SK-N-SH (cell line): ENCODE measurements at places on chromosomes 16 and 17. TPM values are rescaled to one million over a fixed set of nuclear protein-coding genes. Genes with fewer than 3 reads are reported as not detected.

- peak; percentile 32 for DNase-seq
These were observed 702 bp downstream of the NUDT21 start for GRCh38 chr16:56450275-56450985.

GRCh38 chr17:29571883-29572681, 3.6 kb downstream of the TP53I13 start:
- peak; percentile 68 for DNase-seq

ALOX12B gene
- polyA plus RNA-seq: 0.20 TPM in 1 of 2 replicates, not detected in the other

GRCh38 chr17:58539698-58540097, 25.3 kb upstream of the MTMR4 start:
- DNase-seq: no peak

- DNase-seq: no peak
These were observed 2.0 kb upstream of the SYNGR2 start for GRCh38 chr17:78166416-78166815.

- DNase-seq: peak; percentile 63
These were observed 29.4 kb upstream of the BAHCC1 start for GRCh38 chr17:81365601-81366585.

DNA sequence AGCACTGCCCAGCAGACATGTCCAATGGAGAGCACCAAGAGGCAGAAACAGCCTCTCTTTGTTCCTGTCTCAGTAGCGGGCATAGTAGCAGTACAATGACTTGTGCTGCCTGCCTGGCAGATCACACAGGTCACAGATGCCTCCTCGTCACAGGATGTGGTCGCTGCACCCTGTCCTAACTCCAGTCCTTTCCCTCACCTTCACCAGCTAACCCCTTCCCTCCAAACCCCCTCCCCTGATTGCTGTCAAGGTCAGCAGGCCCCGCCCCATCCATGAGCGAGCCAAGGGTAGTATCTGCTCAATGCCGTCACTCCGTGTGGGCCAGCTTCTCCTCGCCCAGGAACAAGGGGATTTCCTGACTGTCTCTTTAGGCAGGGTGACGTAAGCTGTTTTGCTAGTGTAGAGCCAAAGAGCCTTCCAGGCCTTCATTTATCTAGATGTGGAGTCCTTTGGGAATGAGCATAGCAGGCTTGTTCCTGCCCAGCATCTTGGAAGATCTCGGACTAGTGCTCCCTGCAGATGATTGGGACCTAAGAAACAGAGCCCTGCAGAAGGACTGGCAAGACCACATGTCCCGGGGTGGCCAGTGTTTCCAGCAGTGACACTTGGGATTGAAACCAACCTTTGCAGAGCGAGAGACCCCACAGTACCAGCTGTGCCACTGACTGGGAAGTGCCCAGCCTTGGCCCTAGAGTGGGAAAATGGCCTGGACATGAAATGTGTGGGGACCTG, 75.9 kb upstream of the TNRC6C start:
- DNase-seq: no peak

GRCh38 chr16:30654856-30655255, 3.4 kb upstream of the FBRS start:
- no peak for DNase-seq

GRCh38 chr17:71500761-71501555, 619.9 kb upstream of the SOX9 start:
- no peak for DNase-seq

SEBOX gene
- not detected in 2 replicates for polyA plus RNA-seq

DNA sequence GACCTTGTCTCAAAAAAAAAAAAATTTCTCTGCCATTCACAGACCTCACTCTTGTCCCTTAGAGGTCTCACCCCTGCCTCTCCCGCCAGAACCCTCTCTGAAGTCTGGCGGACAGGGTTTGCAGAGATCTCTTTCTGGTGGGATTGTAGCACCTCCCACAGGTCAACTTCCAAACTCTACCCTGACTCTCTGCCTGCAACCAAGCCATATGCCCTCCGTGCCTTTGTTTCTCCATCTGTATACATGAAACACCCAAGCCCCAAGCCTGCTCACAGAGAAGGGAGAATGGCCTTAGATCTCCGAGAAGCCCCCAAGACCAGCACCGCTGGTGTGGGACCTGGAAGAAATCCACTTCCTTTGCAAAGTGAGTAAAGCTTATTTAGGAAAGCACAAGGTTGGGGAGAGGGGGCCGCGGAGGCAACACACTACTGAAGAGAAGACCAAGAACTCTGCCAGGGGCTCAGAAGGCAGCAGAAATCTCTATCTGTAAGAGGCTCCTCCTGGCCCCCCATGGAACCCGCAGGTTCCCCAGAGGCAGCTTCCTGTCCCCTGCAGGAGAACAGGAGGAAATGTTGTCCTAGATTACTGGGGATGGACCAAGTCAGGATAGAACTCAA, 219.9 kb downstream of the C16orf78 start:
- DNase-seq: no peak

GRCh38 chr17:28896884-28897768, at the start of gene FLOT2:
FLOT2 (minus strand) TSS chr17:28897733; CDS start chr17:28897574, 159 bp downstream.
- DNase-seq: peak; percentile 92

CACNG5 gene
- polyA plus RNA-seq: 0.10 and 0.23 TPM in 2 replicates

GRCh38 chr16:70653809-70654771, 7.7 kb downstream of the IL34 start:
- DNase-seq: peak; percentile 83

- no peak for DNase-seq
These were observed 20.1 kb upstream of the BCAR1 start for GRCh38 chr16:75271441-75272096.

- no peak for DNase-seq
These were observed 234.7 kb downstream of the SNX29 start for GRCh38 chr16:12210925-12211869.

GRCh38 chr16:85370543-85370880, 242.6 kb upstream of the GSE1 start:
- DNase-seq: no peak

DNA sequence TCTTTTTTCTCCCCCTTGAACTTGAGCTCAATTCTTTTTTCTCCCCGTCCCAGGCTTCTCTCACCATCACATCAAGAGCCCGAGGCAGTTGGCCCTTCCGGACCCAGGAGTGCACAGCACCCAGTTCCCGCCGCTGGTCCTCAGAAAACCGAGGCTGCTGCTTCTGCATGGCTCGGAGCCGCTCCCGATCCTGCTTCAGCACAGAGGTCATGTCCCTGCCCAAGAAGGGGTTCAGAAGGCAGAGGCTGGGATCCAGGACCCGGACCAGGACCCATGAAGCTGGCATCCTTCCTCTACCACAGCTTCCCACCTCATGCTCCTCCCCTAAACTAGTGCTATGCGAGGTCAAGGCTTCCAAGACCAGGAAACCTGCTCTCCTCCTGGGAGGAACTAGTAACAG, 10.5 kb downstream of the PER1 start:
- no peak for DNase-seq

ADAD2 gene
- polyA plus RNA-seq: not detected in 2 replicates
